GM19239 (cell line): ENCODE measurements at places on chromosomes 16 and 17.

DNA sequence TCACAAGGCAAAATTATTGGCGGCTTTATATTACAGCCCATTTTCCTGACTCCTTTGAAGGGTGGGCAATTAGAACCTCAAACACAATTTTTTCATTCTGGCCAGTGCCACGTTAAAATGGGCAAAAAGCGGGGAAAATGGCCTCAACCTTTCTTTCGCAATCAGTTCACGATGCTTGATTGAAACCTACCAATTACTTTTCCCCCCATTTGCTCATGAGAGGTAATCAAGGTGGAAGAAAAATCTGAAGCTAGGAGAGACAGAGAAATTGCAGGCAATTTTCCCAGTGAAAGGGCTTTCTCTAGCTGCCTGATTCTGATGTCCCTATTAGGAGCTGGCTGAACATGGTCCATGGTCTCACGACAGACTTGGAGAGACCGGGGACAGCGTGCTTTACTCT lies 215.1 kb downstream of the SLC39A11 start:
- no peak for DNase-seq

DNA sequence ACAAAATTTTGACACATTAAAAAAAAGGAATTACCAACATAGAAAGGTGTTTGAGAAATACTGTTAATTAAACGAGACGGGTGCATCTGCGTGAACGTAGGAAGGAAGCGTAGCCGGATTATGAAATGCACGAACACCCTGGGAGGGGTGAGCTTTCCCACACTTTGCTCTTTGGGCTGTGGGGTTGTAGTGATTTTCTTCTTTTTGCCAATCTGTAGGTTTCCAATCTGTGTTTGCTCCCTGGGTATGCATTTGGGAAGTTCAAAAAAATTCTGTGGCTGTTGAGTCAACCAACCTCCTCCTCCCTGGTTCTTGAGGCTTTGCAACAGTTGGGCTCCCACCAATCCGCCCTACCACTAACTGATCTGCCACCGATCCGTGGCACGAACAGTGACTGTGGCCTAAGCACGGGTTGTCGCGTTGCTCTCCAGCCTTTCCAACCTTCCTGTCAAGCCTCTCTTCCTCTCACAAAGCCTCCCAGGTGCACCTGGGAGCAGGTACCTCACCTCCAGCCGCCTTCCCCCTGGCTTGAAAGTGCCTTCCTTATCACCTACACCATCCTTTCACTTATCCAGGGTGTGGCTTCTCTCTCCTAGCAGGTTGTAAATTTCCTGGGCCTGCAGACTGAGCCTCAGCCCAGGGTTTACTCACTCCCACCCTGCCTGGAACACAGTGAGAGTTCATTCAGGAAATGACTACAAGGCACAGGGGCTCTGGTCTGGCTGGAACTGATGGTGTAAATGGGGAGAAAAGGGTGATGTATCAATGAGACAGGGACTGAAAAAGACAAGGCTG lies 16.6 kb downstream of the RTN4RL1 start:
- no peak for DNase-seq

DNA sequence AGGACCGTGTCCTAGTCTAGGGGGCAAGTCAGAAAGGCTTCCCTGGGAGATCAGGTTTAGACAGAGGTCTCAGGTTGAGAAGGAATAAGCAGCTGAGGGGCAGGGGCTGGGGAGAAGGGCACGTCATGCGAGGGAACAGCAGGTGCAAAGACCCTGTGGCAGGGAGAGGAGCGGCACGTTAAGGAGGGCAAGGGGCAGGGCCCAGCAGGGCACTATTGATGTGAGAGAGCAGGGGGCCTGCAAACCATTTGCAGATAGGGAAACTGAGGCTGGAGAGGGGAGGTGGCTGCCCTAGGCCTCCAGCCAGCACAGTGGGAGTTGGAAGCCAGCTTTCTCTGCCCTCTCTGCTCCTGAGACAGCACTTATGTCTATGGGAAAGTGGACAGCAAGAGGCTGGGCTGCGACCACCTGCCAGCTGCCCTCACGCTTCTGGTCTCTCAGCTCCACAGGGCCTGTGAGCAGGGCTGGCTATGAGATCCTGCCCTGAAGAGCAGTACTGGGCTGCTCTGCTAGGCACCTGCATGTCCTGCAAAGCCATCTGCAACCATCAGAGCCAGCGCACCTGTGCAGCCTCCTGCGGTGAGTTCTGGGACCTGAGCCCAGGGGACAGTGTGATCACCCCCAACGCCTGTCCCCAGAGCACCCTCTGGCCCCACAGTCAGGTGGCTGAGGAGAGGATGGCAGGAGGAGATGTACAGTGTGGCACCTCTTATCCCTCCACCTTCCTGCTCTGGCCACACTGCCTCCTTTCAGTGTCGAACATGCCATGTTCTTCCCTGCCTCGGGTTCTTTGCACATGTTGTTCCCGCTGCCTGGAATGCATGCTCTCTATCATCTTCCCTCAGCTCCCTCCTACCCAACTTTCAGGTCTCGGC lies 61.5 kb downstream of the USP22 start:
- DNase-seq, result no peak

GRCh38 chr17:40896916-40897455 lies 11.9 kb upstream of the KRT20 start:
- no peak for DNase-seq

DNA sequence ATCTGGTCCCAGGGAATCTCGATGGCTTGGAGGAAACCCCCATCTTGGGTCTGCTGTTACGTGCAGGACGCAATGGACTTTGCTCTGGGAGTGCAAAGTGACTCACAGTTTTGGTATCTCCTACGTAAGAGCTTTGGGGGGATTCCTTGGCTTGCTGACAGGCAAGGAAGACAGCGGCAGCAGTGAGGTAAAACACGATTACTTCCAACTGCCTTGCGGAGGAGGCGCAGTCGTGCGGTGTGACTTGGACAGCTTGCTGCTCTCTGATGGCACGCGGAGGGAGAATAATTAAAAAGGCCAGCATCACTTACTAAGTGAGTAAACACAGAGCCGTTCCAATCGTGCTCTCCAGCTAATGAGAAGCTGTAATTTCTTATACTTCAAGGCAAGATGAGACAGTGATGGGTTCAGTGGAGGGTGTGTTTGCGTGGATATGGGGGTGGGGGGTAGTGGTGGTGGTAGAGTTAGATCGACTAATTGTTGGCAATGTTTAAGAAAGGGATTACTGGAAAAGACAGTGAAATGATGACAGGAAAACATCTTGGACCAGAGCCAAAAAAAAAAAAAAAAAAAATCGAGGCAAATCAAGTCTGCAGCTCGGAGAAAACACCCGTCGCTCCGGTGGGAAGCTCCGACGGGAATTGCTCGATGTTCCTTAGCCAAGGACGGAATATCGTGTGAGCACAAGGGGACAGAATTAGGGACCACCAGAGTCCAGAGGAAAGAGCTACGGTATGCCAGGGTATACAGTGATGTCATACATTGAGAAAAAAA lies 184.8 kb upstream of the ZFHX3 start:
- DNase-seq, result no peak

GRCh38 chr17:29570521-29570920 lies 2.0 kb downstream of the TP53I13 start:
- no peak for DNase-seq

GRCh38 chr17:76501827-76502307 lies 644 bp upstream of the RHBDF2 start:
- no peak for DNase-seq

GRCh38 chr17:3905017-3905520 lies 11.2 kb downstream of the P2RX1 start:
- no peak for DNase-seq

DNA sequence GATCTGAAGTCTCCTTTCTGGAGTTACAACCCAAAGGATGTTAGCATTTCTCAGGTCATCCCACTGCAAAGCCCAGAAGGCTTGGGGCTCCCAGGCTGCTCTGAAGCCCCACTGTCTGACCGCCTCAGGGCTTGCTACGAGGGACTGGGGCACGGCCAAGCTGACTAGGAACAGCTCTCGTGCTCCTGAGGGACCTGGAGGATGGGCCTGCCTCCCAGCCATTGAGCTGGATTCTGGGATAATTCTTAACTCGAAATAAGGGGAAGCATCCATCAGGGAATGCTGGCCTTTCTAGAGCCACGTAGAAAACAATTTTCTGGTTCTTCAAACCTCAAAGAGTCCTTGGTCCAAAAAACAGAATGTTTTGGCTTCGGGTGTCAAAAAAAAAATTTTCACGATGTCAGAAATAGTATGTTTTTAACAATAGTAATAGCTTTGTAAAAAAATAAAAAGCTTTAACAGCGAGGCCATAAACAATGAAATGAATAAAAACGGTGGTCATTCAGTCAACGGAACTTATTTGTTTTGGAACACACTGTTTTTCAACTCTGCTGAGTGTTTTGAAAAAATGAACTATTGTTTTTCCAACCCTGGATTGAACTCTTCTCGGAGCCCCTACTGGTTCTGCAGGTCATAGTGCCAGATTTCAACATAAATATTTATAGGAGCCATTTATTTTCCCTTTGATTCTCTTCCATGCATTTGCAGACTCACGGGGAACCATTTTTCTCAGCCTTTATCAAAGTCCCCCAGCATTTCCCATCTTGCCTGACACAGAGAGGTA lies 16.4 kb upstream of the HERPUD1 start:
- DNase-seq, result no peak

DNA sequence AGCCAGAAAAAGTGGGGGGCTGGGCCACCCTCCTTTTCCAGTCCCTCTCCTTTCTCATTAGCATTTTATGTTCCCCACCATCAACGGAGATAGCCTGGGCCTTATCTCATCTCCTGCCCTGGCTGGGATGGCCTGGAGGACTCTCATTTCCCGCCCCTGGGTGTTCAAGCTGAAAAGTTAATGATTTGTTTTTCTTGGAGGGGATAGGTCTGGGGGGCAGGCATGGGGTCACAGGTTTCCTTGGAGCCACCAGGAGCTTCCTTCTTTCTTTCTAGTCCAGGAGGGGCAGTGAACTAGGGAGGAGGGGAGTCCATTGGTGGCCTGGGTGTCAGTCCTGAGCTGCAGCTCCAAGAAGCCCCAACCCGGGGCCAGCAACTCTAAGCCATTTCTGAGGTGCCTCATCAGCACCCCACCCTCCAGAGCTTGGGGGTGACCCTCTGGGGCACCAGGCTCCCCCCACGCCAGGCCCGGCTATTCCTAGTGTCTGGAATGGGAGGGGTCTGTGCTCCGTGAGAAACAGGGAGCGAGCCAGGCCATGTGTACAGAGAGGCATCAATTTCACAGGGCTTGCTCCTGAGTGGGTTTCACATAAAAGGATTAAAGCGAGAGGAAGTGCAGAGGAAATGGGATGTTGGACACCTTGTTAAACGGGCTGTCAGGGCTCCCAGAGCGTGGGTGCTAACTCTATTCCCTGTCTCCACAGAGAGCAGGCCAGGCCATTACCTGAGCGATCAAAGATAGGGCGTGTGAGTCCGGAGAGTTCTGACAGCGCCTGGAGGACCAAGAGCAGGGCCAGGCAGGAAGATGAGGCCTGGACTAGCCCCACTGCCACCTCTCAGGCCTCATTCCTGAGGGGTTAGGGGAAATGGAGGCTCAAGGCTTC lies 90.6 kb upstream of the LHX1 start:
- DNase-seq, result no peak

GRCh38 chr16:78957317-78958100 lies 643.0 kb downstream of the MAF start:
- no peak for DNase-seq

GRCh38 chr16:10619271-10619849 lies 39.0 kb upstream of the EMP2 start:
- DNase-seq, result no peak

DNA sequence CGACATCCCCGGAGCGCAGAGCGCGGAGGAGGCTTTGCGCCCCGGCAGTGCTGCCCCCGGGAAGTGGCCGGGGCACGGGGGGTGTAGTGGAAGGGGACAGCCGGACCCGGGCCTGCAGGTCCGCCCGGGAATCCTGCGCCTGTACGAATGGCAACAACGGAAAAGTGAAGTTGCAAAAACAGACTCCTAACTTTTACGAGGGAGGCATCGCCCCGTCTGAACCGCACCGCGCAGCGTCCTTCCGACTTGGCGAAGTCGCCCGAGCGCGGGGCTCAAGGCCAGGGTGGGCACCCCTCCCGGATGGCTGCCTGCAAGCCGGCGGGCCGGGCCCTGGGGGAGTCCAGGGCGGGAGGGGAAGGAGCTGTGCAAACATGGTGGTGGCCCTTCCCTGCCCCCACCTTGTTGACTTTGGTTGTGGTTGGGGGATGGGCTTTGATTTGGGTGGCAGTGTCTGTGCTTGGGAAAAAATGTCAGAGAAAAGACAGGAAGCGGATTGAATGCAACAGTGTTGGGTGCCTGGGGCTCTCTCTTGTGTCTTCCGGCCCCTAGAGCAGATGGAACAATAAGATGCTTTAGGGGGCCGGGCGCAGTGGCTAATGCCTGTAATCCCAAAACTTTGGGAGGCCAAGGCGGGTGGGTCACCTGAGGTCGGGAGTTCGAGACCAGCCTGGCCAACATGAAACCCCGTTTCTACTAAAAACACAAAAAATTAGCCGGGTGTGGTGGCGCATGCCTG lies 675 bp downstream of the RNF213 start:
- DNase-seq, result no peak

- DNase-seq, result no peak
Measured at GRCh38 chr17:76810956-76811355, 57.2 kb upstream of the MGAT5B start.

DNA sequence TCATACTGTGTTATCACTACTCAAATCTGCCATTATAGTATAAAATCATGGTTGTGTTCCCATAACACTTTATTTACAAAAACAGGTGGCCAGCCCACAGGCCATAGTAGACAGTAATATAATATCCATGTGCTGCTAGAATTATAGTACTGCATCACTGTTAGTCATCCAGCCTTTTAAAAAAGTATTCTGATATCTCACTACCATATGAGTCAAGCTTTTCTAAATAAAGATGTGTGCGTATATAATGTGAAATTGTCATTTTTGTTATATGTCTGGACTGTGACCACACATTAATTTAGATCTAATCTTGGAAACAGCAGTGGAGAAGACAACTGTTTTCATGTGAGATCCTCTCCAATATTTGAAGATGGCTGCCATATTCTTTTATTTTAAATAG lies 1049.1 kb upstream of the GOT2 start:
- DNase-seq, result no peak

DNA sequence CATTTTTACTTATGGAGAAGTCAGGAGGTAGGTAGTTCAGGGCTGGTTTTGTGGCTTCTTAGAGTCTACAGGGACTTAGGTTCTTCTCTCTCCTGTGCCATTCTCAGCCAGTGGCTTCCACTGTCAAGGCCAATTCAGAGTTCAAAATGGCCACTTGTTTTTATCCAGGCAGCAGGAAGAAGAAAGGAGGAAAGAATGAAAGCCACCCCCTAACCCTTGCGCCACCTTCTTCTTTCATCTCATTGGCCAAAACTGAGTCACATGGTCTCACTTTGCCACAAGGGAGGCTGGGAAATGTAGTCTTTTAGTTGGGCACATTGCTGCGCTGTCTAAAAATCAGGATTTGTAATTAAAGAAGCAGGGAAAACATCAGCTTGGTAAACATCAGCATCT lies 60.8 kb upstream of the MED9 start:
- peak; percentile 36 for DNase-seq
